ENCODE measurements at places on chromosomes 4 and X. TPM values are rescaled to one million over a fixed set of nuclear protein-coding genes. Genes with fewer than 3 reads are reported as not detected.

Gene RAB41
- total RNA-seq: not detected

Gene AMTN
- 0.45 TPM for total RNA-seq

Gene DIPK2B
- 0.10 TPM for total RNA-seq

Gene UGT2B15
- not detected for total RNA-seq

Gene KLHL4
- total RNA-seq: 8.5 TPM

Gene FGF13
- total RNA-seq: 4.9 TPM

GRCh38 chr4:42391981-42392380 is 5.3 kb upstream of the SHISA3 start:
- DNase-seq: peak; percentile 50

- DNase-seq: no peak
Observed at GRCh38 chr4:38856046-38856445, 571 bp downstream of the TLR6 start.

DNA sequence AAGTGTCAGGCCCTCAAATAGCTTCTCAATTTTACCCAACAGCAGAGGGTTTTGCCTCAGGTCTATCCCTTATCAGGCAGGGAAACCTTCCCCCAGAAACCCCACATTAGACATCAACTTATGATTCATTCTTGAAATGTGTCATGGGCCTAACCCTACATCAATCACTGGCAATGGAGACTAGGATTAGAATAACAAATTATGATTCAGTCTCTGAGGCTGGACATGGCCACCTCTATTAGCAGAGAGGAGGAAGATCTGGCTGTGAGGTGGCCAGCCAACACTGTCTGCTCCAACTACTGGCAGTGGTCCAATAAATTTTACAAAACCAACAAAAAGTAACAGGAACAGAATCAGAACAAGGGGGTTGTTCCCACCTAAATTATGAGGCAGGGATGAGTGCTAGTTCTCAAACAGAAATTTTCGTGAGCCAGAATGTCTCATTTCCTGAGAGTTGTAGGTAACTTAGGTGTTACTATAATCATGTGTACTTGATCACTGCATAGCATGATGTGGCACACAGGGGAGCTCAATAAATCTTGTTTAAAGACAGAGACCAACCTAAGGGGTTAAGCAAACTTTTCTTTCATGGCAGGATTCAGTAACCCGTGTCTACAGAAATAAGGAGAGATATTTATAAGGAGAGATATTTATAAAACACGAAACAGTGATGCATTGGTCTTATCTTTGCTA is 126.8 kb downstream of the NFKB1 start:
- DNase-seq: peak; percentile 97

DNA sequence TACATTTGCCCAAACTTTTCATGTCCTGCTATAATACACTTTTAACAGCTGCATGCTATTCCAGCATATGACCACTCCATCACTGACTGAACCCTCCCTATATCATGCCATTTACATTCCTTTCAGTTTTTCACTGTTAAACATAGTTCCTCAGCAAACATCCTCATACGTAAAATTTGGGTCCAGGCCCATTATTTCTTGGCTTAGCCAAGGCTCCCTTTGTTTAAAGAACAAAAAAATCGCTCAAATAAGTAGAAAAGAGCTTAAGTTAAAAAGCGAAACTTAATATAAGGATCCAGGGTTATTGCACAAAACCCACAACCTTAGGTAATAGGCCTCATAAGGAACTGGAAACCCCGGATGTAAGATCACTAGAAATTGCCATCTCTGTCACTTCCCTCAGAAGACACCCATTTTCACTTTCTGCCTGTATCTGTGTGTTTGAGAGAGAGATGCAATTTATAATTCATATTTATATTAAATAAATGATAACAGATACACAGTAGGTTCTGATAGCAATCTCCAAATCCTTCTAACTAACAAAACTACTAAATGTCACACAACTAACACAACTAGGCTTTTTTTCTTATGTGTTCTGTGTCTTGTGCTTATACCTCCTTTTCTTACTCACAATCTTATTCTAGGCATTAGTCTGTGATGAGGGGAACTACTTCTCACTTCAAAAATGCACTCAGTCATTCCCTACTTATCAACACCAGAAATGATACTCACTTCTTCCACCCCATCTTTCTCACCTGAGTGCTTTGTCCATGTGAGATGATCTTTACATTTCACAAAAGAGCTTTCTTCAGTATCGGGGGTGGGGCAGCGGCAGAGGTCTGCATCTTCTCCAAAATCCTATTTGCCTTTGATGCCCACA is 59.9 kb upstream of the FAM241A start:
- DNase-seq: no peak

- DNase-seq: no peak
Observed at GRCh38 chr4:169249214-169249973, 21.4 kb downstream of the SH3RF1 start.

DNA sequence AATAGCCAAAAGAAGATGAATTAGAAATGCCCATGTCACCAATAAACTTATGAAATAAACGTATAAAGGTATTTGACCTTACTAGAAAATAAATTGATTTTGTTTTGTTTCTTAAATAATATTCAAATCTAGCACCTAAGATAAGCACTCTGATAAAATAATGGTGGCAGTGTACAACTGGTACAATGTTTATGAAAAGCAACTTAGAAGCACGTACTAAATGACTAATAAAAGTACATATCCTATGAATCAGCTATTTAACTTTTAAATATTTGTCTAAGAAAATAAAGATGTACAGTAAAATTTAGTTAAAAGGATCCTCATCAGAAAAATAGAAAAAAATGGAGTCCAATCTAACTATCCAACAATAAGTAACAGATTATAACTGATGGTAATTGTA is 6.7 kb downstream of the MANBA start:
- no peak for DNase-seq

DNA sequence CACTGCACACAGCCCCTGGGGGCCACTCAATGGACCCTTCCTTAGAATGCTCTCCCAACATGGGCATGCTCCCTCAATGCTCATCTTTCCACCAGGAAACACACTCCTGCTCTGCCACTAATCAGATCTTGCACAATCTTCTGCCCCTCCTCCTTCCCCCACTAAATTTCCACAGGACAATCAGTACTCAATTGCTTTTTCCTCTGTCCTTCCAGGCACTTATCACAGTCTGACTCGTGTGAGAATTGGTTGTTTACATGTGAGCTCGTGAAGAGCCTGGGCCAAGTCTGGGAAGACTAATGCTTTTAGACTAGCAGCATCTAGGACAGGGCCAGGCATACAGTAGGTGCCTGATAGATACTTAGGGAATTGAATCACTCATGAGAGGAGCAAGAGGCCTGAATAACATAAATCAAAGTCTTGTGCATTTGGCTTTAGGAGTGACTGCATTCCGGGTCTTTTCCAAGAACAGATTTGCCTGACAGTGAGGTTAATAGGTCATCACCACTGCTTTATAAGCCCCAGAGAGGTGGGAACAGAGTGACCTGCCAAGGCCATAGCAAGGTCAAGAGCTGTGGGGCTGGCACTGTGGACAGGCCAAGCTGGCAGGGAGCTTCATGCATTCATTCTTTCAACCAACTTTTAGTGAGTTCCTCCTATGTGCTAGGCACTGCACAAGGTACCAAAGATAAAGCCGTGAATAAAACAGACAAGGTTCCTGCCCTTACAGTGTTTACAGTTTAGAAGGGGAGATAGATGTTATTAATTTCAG is 55.0 kb downstream of the PRPS1 start:
- DNase-seq: no peak

GRCh38 chr4:55312489-55313101 is 33.4 kb upstream of the SRD5A3 start:
- DNase-seq: peak; percentile 16

- peak; percentile 81 for DNase-seq
Observed at GRCh38 chr4:147550626-147551246, 66.5 kb upstream of the TMEM184C start.

DNA sequence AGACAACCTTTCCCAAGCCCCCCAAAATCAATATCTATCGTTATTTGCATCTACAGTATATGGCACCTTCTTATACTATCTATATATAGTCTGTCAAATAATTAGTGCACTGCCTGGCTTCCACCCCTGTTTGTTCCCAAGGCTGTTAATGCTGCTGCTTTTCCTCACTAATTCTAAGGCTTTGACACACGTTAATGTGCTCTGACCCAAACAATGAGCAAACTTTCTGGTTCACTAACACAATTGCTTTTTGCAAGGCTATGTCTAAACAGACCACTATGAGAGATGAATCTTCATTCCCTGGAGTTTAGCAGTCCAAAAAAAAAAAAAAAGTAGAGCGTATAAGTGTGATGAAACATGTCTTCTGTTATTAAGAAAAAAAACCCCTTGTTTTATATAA is 360.9 kb upstream of the AGA start:
- no peak for DNase-seq
